Cardiac septum (tissue), 1 donor: ENCODE measurements at places on chromosomes 3 and 15. TPM values are rescaled to one million over a fixed set of nuclear protein-coding genes. Genes with fewer than 3 reads are reported as not detected.

DNA sequence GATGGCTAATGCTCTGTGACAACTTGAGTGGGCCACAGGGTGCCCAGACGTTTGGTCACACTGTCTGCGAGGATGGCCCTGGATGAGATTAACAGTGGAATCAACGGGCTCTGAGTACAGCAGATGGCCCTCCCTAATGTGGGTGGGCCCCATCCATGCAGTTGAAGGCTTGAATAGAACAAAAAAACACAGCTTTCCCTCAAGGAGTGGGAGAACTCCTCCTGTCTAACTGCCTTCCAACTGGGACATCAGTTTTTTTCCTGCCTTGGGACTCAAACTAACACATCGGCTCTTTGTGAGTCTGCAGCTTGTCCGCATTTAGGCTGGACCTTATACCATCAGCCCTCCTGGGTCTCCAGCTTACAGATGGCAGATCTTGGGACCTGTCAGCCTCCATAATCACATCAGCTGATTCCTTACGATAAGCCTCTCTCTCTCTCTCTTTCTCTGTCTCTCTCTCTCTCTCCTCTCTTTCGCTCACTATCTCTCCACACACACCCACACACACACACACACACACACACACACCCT, 20.8 kb downstream of the FAM174B start:
- DNase-seq = peak; percentile 24

DNA sequence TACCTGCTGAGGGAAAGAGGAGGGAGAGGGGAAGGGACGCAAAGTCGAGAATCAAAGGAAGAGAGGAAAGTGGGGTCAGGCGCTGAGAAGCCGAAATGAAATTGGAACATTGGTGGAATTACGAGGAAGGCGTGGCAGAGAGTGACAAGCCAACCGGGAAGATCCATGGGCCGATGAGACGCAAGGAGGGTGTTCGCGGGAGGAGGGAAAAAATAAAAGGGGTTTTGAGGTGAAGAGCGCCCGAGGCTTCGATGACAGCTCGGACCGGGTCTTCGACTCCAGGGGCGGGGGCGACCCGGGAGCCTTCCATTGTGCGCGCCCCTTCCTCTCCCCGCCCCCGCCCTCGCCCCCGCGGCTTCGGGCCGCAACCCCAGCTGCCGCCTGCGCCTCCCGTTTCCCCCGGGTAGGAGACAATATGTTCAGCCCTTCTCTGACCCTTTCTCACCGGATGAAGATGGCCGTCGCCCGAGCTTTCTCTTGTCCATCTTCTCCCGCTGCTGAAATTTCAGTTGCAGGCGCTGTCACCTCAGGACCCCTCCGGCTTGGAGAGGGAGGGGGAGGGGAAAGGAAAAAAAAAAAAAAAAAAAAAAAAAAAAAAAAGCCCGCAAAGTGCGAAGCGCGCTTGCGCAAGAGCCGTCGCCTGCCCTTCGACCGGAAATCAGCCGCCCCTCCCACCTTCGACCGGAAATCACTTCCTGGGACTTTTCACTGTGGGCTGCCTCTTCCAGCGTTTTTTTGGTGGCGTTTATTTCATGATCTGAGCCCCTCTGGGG, at the start of gene SENP7:
TSS of gene SENP7 (minus strand) at position 567 of the 773 bp plus-strand sequence. CDS start at position 485, 82 bp downstream.
- peak; percentile 87 for DNase-seq

GRCh38 chr3:24101676-24102168, 156.6 kb downstream of the NR1D2 start:
- no peak for DNase-seq

The GOLGA8N gene
- 11.1 TPM for total RNA-seq
